ENCODE measurements at places on chromosomes 6 and 20.

DNA sequence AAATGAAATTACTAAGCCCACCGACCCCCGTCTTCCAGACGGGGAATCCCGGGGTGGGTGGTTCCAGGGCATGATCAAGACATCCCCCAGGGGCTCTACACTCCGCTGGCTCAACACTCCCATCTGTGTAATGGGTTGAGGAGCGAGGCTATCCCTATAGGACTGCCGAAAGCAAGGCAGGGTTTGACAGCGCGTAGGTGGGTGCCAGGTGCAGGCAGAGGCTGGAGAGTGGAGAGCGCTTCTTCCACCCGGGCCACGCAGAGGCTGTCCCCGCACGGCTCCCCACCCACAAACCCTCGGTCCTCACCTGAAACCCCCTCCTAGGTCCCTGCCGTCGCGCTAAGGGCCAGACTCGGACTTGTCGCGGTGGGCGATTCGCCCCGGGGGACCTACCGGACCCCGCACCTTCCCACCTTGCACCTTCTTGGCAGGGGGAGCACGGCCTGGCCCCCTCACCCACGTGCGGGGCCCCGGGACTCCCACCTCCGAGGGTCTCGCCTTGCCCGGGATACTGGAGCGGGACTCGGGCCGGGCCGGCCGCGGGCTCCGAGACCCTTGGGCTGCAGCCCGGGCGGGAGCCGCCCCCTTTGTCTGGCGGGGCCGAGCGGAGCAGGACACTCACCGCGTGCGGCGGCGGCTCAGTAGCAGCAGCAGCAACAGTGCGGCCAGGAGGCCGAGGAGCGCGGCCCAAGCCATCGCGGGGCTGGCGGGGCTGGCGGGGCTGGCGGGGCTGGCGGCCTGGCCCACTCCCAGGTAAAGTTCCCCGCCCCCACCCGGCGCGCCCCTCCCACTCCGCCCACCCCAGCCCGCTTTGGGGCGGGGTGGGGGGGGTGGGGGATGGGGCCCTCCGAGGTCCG, at the start of gene PTGIS:
Gene PTGIS, minus strand, starts transcription at position 717 of the 857 bp plus-strand sequence. Its CDS starts 21 bp downstream, at position 696.
- peak; percentile 65 for DNase-seq

DNA sequence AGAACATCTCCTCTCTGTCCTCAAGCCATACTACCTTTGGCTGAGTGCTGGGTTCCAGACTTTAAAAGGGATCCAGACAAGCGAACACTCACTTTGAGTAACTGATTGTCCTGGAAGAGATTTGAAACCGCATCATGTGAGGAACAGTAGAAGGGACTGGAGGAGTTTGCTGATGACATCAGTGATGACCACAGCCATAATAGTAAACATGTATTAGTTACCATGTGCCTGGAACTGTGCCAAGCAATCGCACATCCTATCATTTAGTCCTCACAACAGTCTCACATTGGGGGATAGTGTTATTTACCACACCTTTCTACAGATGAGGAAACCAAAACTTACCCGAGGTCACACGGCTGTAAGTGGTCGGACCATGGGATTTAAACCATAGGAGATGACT, 39.8 kb downstream of the ARMC2 start:
- DNase-seq = no peak

GRCh38 chr20:23101696-23102406, 15.7 kb upstream of the CD93 start:
- no peak for DNase-seq

DNA sequence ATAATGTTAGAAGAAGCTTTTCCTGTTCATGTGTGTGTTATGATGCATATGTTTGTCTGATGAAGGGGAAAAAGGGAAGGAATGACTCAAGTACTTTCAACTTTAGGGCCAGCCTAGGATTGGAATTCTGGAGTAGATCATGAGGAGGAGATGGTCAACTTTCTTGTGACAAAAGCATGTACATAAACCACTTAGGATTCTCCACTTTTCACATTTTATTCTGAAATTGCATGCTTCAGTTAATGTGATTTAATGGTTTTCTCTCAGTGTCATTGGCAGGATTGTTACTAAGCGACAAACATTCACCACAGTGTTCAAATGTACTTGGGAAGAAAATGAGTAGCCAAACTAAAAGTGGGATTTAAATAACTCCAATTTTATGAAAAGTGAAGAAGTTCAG, 80.1 kb downstream of the UTRN start:
- DNase-seq = no peak

DNA sequence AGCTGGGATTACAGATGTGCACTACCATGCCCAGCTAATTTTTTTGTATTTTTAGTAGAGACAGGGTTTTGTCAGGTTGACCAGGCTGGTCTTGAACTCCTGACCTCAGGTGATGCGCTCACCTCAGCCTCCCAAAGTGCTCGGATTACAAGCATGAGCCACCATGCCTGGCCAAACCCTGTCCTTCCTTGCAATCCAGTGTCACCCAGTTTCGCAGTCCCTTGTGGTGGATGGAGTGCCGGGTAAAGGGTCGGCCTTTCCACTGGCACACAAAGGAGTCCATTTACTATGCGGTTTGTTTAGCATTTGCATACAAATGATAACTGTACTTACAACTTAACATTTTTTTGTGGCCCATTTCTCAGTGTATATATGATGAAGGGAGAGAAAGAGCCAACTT, 99.3 kb upstream of the TIAM2 start:
- no peak for DNase-seq

GRCh38 chr6:156859686-156860085, 82.5 kb downstream of the ARID1B start:
- no peak for DNase-seq

DNA sequence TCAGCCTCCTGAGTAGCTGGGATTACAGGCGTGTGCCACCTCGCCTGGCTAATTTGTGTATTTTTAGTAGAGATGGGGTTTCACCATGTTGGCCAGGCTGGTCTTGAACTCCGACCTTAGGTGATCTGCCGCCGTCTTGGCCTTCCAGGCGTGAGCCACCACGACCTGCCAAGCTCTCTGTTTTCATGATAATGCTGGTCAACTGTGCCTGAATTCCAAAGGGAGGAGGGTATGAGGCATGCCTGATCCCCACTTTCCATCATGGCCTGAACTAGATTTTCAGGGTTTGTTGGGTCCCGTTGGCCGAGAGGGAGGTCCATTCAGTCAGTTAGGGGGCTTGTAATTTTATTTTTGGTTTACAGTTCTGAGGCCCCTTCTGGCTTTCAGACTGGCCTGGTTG, 28.0 kb upstream of the ANGPT4 start:
- no peak for DNase-seq

GRCh38 chr6:162442687-162443086, 284.9 kb downstream of the PRKN start:
- peak; percentile 41 for DNase-seq

DNA sequence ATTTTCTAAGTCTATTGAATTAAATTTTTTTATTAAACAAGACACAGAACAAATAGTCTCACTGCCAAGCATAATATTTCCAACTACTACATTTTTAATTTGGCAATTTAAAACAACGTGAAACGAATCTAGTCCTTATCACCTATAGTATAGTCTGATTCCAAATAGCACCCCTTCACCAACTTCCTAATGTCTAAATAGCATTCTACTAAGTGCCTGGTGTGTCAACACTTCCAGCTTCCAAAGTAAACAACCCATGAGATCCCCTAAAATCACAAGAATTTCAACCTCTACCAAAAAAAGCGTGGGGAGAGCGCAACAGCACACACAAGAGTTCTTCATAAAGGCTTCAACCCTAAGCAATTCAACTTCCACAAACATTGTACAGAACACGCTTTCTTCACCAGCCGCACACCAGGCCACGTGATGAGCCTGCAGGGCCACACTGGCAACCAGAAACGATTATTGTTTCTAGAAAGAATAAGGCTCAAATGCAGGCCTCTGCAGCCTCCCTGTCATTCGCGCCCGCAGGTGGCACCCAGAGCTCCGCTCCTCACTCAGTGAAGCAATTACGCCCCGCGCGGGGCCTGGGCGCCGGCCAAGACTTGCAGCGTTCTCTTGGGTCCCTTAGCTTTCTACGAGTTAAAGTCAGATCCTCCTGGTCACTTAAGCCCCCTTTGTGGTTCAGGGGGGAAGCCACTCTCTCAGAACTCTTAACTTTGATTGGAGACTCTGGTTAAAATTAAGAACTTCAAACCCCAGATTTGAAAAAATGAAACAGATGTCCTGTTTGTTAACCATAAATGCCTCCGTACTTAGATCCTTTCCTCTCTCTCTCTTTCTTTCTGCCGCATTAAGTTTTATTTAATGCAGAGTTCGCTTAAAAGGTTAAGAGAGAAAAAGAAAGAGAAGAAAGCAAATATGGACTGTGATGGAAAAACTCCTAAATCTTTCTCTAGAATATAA, 18.3 kb downstream of the SIM1 start:
- DNase-seq = peak; percentile 56

DNA sequence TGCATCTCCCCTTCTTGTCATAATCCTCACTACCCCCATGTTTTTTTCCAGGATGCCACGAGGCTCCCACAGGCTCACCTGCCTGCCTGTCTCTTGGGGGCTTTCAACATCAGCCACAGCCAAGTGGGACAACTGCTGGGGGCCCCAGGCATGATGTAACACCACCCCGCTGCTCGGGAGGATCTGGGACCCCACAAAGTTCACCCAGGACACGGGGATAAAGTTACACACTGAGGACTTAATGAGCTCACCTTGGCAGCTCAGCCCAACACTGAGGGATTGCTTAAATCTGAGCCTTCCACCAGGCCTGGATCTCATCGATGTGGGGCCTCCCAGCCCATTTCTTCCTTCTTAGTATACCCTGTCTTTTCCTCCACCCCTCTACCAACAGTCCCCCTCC, 56.4 kb upstream of the NNAT start:
- no peak for DNase-seq

GRCh38 chr20:60494476-60494875, 536.3 kb downstream of the CDH26 start:
- no peak for DNase-seq

- no peak for DNase-seq
These were observed 2.5 kb downstream of the ZSCAN26 start for GRCh38 chr6:28269492-28269891.

- no peak for DNase-seq
These were observed 244.8 kb downstream of the FARS2 start for GRCh38 chr6:5506149-5506548.

- no peak for DNase-seq
These were observed 131.7 kb downstream of the BFSP1 start for GRCh38 chr20:17399303-17399985.

DNA sequence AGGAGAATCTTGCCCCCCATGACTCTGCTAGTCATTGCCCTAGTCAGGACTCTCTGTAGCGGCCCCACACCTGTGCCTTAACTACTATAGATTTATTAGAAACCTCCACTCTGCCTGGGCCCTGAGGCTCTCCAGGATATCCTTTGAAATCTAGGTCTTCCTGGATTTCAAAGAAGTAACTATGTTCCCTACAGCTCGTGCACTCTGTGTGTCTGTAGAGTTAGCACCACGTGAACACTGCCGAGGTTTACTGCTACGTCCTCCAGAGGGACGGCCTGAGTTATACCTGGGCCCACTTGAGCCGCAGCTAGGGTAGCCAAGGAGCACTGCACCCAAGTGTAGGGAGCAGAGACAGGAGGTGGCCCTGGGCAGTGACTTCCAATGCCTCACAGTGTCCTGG, 19.8 kb downstream of the GLP1R start:
- no peak for DNase-seq

- DNase-seq = no peak
These were observed 892 bp upstream of the DXO start for GRCh38 chr6:31972709-31973350.

- DNase-seq = no peak
These were observed 251.1 kb upstream of the RAB32 start for GRCh38 chr6:146292506-146292905.

GRCh38 chr20:62804627-62805154, at the start of gene OGFR:
Gene OGFR, plus strand, starts transcription at chr20:62804835. Its CDS starts 25 bp downstream, at chr20:62804860.
- no peak for DNase-seq
